ENCODE measurements at places on chromosomes 6 and 20.

GRCh38 chr6:149128489-149129145, 188.9 kb upstream of the TAB2 start:
- DNase-seq: no peak

DNA sequence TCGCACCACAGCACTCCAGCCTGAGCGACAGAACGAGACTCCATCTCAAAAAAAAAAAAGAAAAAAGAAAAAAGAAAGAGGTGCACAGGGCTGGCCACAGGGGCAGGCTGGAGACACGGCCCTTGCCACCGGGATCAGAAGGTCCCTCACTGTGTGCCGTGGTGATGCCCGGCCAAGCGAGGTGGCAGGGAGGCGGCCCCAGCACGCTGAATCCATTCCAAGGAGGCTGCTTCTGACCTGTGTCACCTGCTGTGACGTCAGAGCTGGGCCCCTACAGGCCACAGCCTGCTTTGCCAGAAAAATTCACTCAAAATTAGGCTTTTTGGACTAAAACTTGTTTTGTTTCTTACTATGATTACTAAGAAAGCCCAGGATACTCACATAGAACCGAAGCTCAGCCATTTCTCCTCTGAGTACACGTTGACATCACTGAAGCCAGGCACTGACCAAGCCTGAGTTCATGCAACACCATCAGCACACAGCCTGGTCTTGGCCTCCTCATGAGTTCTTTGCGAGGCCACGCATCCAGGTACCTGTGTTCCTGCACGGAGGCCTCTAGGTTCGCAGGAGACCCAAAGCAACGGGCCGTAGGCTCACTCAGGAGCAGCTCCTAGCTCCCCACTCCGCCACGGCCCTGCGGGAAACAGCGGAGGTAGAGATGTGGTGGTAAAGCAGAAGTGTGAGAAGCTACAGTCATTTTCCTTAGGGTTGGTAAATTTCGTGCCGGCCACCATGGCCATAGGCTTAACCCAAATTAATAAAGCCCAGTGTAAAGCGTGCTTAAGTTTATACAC, 67.8 kb downstream of the THBS2 start:
- no peak for DNase-seq

GRCh38 chr20:62723351-62723750, 14.7 kb downstream of the NTSR1 start:
- DNase-seq: no peak

GRCh38 chr20:39799366-39799965, 837.3 kb downstream of the DHX35 start:
- DNase-seq: no peak

DNA sequence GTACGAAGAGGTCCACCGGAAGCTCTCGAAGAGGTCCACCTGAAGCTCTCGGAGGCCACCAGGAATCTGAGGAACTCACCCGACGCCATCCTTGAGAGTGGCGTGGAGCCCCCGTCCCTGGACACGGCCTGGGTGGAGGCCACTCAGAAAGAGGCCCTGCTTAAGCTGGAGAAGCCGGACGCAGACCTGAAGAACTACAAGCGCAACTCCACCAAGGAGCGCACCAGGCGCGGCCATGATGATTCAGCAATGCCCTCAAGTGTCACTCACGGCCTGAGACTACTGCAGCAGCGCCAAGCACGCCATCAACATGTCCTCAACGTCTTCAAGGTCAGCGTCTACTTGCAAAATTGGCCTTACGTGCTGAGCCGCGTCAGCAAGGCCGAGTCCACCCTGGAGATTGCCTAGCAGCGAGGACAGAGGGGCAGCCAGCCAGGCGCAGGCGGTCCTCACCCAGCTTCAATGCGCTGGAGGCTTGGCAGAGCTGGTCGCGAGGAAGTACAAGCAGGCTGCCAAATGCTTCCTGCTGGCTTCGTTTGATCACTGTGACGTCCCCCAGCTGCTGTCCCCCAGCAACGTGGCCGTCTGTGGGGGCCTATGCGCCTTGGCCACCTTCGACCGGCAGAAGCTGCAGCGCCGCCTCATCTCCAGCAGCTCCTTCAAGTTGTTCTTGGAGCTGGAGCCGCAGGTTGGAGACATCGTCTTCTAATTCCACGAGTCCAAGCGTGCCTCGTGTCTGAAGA, 7.7 kb upstream of the GJA10 start:
- DNase-seq: no peak

- no peak for DNase-seq
These were observed 85.1 kb downstream of the EDN3 start for GRCh38 chr20:59385480-59385879.

GRCh38 chr6:75852721-75853120, 103.7 kb downstream of the MYO6 start:
- DNase-seq: no peak

- DNase-seq: no peak
These were observed 19.6 kb downstream of the RRBP1 start for GRCh38 chr20:17662333-17663039.

GRCh38 chr20:57536120-57536708, 11.3 kb upstream of the CTCFL start:
- no peak for DNase-seq

- DNase-seq: no peak
These were observed 78.9 kb downstream of the SLX4IP start for GRCh38 chr20:10513931-10514575.

DNA sequence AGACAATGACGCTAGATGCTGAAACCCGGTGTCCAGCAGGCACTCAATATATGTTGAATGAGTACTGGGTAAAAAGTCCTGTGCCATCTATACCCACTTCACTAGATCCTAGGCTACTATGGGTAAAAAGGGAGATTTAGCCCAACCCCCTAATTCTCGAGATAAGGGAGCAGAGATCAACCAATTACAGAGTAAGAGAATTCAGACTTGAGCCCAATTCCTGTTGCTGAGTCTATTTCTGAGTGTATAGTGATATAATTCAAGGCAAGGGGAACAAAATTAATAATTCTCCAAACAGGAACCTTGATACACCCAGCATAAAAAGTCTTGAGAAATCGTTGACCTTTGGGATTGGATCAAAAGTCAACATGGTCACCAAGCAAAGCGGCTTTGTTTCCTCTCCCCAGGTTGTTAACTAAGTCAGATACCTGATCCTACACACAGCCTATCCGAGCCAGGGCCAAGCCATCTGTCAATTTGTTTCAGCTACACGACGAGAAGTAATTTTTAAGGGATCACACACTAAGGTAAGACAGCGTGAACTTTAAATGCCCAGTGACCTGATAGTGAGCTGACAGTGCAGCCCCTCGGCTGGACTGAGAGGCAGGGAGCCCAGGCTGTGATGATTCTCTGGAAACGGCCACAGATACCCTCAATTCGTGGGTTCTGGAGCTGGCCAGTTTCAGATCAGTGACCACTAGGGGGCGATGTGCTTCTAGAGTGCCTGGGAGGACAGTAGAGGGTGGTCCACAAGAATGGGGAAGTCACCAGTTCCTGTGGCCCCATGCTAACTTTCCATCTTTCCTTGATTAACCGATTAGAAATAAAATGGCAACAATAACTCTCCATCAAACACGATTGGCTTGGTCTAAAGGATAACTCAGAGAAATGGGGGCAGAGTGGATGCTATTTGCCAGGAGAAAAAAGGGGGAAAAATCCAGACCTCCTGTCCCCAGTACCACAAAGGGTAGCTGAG, 46.2 kb downstream of the SLC22A23 start:
- DNase-seq: peak; percentile 65

DNA sequence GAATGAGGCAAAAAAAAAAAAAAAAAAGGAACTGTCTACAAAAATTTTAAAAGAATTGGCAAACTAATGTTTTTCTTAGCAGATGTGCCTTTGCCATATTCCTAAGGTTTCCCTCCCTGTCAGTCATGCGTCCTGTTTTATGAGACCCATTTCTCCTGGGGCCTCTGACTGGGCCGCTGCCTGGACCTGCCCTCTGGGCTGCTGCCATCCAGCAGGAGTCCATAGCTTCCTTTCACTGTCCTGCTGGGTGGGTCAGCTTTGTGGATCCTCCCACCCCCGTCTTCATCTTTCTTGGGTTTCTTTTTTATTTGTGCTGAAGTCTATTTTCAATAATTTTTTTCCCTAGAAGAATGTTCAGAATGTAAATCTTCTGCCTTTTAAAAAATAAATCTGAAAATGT, 110.8 kb upstream of the SCP2D1 start:
- no peak for DNase-seq

DNA sequence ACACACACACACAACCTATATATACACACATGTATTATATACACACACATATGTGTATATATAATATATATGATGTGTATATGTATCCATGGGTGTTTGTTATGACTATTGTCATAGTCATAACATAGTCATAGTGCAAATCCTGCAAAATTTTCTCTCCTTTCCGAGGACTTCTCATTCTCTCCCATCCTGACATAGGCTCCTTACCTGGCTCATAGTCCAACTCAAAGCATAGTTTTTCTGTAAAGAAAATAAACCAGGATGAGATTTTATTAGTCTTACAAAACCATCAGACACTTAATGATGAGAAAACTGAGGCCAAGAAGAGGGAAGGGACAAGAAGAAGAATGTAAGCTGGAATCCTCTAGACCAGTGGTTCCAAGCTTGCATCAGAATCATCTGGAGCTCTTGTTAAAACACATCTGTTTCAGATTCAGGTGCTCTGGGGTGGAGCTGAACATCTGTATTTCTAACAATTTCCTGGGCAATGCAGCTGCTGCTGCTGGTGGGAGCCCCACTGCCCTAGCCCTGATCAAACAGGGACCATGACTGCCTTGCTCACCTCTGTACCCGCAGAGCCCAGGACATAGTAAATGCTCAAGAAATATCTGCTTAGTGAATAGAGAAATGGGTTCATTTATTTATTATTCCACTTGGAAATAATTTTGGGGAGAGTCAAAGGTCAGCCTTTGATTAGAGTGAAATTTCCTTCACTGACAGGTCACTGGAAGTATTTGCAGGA, 5.3 kb downstream of the TRIM10 start:
- DNase-seq: no peak

GRCh38 chr6:45789238-45789637, 226.4 kb downstream of the CLIC5 start:
- no peak for DNase-seq

DNA sequence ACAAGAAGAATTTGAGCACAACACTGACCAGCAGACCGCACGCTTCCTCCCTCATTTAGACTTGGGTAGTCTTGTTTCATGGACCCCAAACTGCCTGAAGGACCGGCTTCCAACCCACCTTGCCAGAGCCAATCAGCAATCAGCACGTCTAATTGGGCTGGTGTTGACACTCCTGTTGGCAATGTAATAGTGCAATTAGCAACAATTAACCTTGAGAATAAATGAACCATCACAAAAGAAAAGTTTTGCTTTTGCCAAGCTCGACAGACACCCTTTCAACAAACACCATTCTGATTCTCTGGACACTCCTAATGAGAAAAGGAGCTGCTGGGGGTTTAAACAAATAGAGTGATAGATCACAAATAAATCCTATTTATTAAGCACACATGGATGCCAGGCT, 61.0 kb downstream of the EDN3 start:
- DNase-seq: no peak

DNA sequence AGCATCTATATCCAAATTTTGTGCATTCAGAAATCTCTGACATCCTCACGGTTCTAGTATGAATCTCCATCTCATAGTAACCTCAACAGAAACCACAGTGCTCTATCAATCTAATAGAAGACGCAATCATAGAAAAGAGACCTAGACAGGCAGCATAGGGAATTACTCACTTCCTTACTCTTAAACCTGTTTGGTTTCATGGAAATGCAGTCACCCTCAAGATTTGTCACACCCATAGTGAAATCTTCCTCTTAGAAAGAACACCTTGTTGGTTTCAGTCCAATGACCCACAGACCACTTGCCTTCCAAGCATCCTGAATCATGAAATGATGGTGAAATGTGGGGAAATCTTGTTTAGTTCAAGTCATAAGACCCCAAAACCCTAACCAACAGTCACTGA, 166.1 kb upstream of the PRDM1 start:
- DNase-seq: no peak

DNA sequence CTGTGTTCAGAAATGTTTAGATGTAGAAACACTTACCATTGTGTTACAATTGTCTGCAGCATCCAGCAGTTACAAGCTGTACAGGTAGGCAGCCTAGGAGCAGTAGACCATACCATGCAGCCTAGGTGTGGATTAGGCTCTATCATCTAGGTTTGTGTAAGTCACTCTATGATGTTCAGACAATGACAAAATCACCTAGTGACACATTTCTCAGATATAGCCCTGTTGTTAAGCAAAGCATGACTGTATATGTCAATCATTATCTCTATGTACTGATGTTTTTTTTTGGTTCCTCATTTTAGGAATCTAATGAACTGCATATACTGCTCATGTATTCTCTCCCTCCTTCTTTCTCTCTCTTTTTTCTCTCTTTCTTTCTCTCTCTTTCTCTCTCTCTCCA, 22.2 kb downstream of the CST8 start:
- DNase-seq: no peak

GRCh38 chr6:10690651-10691445, 3.6 kb downstream of the C6orf52 start:
- no peak for DNase-seq

DNA sequence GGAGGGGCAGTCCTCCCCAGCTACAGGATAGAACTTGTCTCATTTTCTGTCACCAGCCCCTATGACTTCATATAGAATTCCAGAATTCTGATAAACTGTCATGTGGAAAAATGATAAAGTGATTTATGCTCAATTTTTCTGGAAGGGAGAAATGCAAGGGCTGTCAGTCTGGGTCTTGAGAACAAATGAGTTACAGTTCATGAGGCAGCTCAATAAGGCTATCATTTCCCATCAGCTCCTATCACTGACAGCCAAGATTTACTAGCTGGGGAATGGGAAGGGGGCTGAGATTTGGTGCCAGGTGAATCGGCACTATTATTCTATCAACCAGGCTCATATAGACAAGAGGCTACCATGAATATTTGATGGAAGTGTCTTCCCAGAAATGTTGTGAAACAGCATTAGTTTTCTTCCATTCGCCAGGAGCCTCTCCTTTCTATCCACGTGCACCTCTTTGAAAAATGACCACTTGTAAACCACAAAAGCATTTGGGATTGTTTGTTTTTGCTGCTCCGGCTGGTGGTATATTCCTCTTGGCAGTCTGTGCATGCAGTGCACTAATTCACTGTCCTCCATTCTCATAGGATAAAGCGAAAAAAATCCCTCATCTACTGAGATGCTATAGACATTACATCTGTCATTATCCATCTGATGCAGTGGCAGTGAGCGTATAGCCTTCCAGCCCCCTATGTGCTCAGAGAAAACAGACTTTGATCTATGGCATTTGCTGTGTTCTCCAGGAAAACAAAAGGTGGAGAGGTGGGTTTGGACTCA, 528.7 kb upstream of the RNF217 start:
- DNase-seq: no peak

- no peak for DNase-seq
These were observed 43.0 kb downstream of the CFAP61 start for GRCh38 chr20:20095114-20095872.

- peak; percentile 43 for DNase-seq
These were observed 67.0 kb upstream of the TNFAIP3 start for GRCh38 chr6:137799950-137800568.

DNA sequence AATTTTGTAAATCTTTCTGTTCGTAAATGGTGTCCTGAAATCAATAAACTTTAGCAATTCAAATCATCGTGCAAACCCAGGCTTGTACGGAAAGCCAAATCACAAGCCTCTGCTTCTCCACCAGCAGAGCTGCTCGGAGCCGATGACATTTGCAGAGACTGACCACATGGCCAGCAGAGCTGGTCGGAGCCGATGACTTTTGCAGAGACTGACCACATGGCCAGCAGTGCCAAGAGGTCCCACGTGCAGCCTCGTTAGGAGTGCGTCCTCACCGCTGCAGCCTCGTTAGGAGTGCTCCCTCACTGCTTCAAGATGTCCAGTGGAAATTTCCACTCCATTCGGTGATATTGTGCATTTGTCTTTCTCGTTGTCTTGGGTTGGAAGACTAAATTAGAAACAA, 28.5 kb downstream of the SMOC2 start:
- DNase-seq: no peak

GRCh38 chr20:32999603-33000250, 4.5 kb downstream of the SUN5 start:
- no peak for DNase-seq
